Kidney capillary endothelial cell (primary cell): ENCODE measurements at places on chromosomes 5 and 9.

DNA sequence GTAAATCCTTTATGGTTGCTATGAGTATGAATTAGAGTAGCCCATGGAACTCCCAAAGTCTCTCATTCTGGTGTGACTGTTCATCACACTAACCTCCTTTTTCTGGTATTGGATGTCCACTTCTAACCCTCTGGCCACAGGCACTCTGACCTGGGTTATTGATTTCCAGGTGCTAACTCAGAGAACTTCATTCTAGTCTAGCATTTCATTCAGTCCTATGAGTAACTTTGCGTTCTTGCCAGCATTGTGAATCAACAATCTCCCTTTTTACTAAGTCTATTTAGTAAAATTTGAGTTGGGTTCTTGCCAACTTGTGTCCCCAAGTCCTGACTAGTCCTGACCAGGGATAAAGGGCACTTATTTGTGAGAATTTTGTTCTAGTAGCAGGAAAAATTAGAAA lies 103.5 kb downstream of the SNX18 start:
- DNase-seq = no peak

DNA sequence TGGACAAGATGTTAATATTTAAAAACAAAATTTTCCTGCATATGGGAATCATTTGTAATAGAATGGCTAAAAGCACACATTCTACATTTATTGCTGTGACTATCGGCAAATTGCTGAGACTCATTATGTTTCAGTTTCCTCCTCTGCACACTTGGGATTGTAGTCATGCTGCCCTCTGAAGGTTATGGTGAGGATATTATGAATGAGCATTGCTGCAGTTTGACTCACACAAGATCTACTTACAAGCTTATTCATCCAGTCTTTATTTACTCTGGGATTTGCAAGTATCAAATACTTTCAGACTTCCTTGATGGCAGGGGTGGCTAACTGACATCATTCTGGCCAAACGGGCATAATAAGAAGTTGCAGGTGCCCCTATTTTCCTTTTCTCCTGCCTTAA lies 9.5 kb upstream of the NFIL3 start:
- peak; percentile 81 for DNase-seq

DNA sequence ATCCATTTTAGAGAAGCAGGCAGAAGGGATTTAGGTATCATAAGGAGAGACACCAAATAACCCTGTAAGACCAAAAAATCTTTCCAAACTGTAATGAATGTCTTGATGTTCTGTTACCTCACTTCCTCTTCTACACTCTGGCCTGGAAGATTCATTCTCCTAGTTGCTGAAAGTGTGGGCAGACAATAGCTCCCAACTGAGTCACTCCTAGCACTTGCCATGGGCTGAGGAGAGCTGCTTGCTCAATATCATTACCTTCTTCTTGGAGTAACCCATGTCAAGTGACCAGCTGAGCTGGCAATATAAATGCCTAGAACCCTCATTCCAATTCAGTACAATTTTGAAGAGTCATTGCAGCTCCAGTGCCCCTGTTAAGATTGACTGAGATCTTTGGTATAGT lies 1985.5 kb upstream of the CDH6 start:
- no peak for DNase-seq

GRCh38 chr5:167453246-167454030 lies 838.0 kb upstream of the WWC1 start:
- no peak for DNase-seq

DNA sequence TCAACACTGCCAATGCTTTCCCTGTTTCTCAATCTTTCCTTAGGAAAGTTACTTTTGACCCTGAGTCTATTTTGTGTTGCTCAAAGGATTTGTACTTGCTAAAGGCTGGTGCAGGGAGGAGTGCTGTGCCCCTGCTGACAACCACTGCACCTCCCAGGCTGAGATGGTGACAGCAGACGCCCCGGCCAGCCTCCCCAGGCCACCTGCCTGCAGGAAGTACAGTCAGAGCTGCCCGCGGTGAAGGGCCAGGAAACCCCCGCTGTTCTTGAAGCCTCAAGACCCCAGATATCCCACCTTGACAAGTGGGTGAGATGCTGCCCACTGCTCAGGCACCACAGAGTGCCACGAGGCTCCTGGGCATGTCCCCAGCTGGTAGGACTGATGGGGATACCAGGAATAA lies 44.2 kb upstream of the CKMT2 start:
- no peak for DNase-seq

- DNase-seq = no peak
These were observed 104.4 kb downstream of the CETN3 start for GRCh38 chr5:90305041-90305720.

DNA sequence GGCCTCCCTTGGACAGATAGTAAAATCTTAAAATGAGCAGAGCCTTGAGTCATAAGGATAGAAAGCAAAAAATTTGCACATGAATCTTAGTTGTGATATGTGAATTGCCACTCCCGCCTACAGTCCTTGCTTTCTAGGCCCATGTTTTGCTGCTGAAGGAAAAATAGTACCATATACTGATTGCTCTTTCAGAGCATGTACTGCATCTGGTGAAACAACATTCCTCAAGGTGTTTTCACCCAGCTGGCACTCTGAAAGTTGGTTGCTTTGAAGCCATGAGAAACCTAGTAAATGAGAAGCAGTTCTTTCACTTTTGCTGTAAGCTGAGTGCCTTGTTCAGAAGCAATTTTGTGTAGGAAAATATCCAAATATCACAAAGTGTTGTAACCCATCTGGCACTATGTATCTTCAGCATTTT lies 10.3 kb downstream of the CDC37L1 start:
- DNase-seq = no peak

DNA sequence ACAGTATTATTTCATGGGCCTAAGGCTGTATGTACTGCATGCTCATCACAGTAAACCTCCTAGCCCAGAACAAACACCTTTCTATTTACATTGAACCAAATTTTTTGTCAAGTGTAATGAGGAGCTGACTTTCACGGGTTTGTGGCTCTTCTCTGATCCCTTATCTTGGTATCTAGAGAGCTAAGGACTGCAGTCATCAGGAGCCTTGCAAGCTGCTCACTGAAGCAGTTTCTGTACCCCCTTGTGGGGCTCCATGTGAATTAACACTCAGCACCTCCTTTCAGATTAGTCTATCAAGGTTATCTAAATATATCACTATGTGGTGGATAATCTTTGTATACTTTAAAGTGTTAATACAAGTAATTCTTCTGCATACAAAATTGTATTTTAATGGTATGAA lies 108.2 kb downstream of the AUH start:
- no peak for DNase-seq

- DNase-seq = no peak
These were observed 278.4 kb downstream of the NSG2 start for GRCh38 chr5:174323878-174324281.

GRCh38 chr5:6436715-6437331 lies 11.8 kb upstream of the UBE2QL1 start:
- DNase-seq = no peak

DNA sequence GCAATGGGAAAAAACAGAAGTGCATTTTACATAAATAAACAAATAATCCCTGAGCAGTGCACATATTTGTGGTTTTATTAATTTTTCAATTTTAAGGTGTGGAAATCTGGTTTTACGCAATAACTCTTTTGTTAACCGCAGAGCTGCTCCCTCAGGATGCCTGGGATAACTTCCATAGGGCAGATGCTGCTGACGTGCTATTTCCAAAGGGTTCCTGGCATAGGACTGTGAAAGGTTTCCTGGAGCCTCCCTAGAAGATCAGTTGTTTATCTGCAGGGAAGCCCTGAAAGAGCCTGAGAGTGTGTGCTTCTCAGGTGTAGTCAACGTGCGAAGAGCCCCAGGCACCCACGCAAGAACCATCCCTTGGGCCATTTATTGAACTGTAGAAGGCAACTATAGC lies 443.5 kb downstream of the PLK2 start:
- DNase-seq = no peak

GRCh38 chr5:175830586-175831300 lies 40.6 kb upstream of the CPLX2 start:
- no peak for DNase-seq

DNA sequence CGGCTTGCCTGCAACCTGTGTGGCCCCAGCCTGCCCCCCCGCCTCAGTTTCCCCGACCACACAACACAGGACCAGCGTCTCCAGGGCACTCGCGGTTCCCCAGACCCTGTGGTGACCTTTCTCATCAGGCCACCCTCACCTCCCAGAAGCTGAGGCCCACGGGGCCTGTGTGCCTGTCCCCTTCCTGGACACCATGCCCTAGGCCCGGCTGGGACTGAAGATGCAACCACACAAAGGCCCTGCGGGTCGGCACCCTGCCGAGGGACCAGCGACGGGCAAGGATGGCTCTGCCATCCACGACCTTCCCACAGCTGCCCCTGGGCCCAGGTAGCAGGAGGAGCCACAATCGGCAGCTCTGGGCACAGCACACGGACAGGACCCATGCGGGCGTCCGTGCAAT lies 34.8 kb downstream of the SLC12A7 start:
- DNase-seq = no peak

- no peak for DNase-seq
These were observed 18.3 kb downstream of the RFX3 start for GRCh38 chr9:3507395-3508077.

GRCh38 chr9:114850871-114851270 lies 45.0 kb upstream of the TNFSF15 start:
- peak; percentile 1 for DNase-seq

GRCh38 chr5:95191330-95191729 lies 93.6 kb downstream of the MCTP1 start:
- DNase-seq = no peak

GRCh38 chr9:9846557-9846956 lies 766.2 kb downstream of the PTPRD start:
- no peak for DNase-seq

- DNase-seq = no peak
These were observed 8.4 kb downstream of the SPEF2 start for GRCh38 chr5:35626108-35626507.

DNA sequence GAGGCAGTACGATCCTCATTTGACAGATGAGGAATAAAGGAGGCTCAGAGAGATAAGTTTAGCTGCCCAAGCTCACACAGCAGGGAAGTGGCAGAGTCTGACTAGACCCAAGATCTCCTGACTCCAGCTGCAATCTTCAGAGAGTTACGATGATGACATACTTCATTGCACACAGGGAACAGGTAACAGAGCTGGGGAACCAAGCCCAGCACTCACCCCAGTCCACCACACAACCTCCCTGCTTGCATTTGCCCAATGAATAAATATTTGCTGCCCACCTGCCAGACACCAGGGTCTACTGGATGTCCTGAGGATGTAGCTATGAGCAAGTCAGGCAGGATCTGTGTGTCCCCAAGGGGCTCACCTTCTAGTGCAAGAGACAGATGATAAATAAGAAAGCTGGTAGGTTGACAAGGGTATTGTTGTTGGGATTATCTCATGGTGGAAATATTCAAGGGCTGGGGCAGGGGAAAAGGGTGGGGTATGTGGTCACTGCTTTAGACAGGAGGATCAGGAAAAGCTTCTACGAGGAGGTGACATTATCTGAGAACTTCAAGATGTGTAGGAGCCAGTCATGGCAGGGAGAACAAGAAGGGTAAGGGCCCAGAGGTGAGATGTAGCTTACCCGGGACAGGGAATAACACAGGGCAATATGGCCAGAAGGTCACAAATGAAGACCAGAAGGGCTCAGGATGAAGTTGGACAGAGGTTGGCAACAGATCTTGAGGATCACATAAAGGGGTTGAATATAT lies 28.6 kb upstream of the CPEB4 start:
- DNase-seq = no peak

DNA sequence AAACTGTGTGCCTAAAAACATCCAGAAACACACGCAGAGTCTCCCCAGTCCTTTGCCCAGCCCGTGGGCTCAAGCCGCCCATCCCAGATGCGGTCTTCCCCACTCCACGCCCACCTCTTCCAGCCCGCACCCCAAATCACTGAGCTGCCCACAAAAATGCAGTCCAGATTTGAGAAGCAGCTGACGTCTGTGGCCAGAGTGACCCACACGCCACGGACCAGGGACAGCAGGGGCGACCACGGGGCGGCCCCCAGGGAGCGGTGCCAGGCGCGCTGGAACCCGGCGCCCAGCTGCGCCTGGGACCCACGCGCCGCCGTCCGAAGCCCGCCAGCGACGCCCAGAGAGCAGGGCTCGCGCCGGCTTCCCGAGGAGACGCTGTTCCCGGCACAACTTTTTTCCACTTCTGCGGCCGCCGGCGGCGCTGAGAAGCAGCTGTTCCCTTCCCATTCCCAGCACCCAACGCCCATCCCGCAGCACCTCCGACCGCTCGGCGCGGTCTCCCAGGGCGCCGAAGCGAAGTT lies 674 bp downstream of the LHFPL2 start:
- peak; percentile 46 for DNase-seq

DNA sequence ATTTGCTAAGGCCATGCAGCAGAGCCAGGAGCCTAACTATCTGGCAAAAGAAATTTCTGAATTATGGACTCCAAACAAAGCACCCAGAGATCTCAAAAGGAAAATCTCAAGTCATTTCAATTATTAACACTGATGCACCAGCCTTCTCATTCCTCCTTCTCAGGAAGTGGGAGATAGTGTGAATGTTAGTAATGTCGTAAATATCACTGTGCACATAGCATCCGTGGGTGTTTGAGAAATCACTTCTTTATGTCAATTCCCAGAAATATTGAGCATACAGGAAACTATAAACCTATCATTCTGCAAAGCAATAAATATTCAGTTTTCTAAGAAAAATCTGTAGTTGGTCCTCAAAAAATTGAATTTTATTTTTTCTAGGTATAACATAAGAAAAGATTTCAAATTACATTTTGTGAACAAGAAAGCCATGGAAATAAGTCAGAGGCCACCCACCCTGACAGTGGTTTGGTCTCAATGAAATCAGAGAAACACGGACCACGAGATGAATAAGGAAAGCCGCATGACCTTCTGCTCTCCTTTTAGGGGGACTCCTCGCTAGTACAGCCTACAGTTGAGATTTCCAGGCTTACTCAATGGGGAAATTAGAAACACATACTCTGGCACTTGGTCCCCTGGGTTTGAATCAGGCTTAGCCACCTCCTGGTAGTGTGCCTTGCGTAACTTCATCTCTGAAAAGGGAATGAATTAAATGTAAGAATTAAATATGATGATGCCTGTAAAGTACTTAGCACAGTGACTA lies 120.6 kb downstream of the DIRAS2 start:
- no peak for DNase-seq

- DNase-seq = no peak
These were observed 164.4 kb downstream of the TLR4 start for GRCh38 chr9:117868594-117868993.

GRCh38 chr5:14676320-14676719 lies 11.8 kb downstream of the OTULIN start:
- no peak for DNase-seq
